ENCODE measurements at places on chromosomes 4 and X.

DNA sequence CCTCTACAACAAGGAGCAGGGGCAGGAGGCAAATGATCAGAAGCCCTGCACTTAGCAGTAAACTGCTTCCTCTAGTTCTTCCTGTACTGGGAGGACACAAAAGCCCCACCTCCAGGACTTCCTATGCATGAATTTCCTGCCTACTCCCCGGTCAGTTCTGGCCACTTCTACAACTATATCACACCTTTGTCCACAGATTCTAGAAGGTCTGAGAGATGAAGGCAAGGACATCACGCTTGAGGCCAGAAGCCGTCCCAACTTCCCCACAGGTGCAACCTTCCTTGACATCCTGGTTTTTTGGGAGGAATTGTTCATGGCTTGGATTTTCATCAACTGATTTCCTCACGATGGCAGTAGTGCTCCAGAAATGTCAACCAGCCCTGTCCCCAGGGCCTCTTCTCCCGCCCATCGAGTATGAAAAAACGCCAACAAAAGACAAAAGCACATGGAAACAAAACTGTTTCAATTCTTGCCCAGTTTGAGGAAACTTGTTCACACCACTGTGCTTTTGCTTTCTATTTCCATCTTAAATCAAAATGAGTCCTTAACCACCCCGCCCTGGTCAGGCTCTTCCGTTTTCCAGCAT, 206.5 kb upstream of the STK26 start:
- peak; percentile 61 for DNase-seq

DNA sequence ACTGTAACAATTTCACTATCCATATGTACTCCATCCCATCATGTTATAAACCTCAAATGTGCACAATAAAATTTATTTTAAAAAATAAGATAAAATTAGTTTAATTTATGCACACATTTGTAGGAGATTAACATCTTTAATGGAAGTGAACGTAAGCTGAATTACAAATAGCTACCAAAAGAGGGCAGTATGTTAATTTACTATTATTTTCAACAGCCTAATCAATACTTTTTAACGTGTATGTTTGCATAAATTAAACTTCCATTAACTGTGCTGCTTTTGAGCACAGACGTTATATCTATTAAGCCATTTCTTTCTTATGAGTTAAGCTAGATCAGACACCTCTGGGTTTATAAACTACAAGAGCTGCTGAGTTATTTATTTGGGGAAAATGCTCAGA, 56.5 kb upstream of the PHKA2 start:
- DNase-seq, result no peak

- no peak for DNase-seq
These were observed 92.5 kb downstream of the FNIP2 start for GRCh38 chr4:158861281-158861680.

DNA sequence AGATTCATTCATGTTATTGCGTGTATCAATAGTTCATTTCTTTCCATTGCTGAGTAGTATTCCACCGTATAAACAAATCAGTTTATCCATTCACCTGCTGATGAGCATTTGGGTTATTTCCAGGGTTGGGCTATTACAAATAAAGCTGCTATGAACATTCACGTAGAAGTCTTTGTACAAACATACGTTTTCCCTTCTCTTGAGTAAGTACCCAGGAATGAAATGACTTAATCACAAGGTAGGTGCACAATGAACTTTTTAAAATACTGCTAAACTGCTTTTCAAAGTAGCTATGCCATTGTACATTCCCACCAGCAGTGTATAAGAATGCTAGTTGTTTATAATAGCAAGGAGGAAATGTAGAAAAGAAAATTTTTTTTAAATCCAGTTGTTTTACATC, 35.9 kb downstream of the SYTL4 start:
- no peak for DNase-seq

DNA sequence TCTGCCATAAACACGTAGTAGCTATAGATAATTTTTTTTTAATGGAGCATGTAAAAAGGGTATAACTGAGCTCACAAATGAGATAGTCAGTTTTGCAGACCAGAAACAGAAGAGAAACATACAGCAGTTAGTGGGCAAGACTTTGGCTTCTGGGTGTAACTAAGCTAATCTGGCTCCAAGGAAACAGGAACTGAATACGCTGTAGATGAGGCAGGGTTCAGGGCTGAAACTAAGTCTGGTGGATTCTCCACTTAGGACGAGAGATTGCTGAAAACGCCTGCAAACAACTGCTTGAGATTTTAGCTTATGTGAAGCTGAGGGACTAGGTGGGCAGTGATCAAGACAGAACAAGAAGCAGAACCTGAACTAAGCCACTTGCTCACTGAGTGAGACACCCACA, 91.7 kb downstream of the SMIM20 start:
- no peak for DNase-seq

- no peak for DNase-seq
These were observed 144.9 kb downstream of the C4orf33 start for GRCh38 chr4:129240816-129241215.

DNA sequence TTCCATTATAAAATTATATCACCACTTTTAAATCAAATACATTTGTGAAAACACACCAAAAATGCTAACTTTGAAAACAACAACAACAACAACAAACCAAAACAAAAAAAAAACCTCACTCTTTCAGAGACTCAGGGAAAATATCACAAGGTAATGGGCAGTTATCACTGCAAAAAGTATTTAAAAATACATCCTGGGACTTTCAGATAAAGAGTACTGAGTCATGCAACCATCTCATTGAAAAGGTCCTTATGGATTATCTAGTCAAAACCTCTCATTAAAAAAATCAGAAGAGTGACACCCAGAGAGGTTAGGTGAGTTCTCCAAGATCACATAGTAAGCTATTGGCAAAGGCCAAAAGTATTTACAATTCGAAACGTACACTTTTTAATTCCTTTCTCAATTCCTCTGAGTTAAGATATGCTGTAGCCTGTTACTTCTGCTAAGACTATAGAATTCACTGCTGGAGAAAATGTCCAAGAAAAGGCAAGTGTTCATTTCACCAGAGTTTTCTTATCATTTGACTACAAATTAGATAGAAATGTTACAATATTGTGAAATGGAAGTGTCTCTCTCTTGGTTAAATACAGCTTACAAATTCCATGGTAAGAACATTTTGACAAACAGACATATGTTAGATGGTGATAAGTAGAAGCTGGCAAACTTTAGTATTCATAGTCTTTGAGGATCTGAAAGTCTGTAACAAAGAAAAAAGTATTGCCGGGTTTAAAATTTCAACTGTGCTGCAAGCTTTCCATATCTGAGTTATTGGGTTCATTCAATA, 9.3 kb downstream of the STX18 start:
- DNase-seq, result no peak

- no peak for DNase-seq
These were observed 13.6 kb upstream of the FREM3 start for GRCh38 chr4:143713955-143714625.

DNA sequence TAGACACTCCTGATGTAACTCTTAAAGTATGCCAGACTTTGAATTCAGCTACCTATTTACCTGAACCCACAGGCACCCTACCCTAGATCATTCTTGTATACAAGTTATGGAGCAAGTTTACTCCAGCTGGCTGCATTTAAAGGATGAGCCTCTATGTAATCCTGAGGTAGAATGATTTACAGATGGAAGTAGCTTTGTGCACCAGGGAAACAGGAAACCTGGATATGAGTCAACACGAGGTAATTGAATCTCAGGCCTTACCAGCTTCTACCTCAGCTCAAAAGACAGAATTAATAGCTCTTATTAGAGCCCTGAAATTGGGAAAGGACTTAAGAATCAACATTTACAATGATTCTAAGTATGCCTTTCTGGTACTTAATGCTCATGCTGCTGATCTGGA, 119.8 kb downstream of the AGTR2 start:
- DNase-seq, result no peak

DNA sequence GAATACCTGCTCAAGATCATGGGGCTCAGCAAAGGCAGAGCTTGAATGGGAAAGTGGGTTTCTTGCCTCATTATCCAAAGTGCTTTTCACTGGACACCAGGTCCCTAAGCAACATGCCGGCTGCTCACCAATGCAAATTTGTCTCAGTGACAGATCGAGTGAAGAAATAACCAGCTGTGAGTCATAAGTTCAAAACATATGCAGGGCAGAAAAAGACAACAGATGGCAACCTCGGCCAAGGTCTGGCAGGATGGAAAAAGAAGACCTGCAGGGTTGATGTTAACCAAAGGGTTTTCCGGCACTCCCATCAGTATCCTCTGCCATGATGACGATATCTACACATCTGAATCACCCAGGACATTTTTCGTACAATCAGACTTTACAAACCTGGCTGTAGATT, 124.1 kb downstream of the AFAP1 start:
- DNase-seq, result no peak

DNA sequence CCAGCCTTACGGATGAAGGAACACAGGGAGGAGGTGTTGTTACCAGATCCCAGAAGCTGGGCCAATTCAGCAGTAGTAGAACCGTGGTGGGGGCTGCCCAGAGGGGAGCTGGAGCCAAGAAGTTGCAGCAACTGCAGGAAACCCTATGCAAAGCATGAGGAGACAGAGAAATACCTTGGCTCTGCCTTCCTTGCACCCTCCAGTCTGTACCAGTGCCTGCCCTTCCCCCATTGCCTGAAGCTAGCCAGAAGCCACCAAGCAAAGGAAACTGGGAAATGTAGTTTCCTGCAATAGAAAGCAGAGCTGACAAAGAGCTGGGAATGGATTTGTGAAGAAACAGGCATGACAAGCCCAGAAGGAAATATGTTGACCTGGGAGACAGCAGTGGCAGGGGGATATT, 108.7 kb upstream of the FUNDC1 start:
- DNase-seq, result no peak

- no peak for DNase-seq
These were observed 21.2 kb downstream of the SLC2A9 start for GRCh38 chr4:9999956-10000561.

- no peak for DNase-seq
These were observed 202.7 kb downstream of the OR13H1 start for GRCh38 chrX:131746491-131746968.

- no peak for DNase-seq
These were observed 121.4 kb downstream of the NHS start for GRCh38 chrX:17496407-17496806.

GRCh38 chr4:177311589-177311988, 1.9 kb downstream of the NEIL3 start:
- no peak for DNase-seq

DNA sequence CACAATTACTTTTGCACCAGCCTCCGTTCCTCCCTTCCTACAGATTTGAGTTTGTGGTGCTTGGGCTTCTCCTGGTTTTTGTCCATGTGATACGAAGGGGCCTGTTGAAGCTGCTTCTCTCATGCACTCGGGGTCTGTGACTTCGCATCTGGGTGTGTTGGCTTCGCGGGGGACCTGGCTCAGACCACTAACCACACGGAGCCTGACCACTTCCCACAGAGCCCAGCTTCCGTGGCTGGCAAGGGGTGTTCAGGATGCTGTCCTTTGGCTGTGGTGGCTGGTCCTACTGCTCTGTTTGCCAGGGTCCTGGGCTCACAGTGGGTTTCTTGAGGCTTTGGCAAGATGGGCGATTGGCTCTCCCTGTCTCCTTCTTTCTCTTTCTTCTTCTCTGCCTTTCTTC, 19.8 kb upstream of the XG start:
- no peak for DNase-seq

DNA sequence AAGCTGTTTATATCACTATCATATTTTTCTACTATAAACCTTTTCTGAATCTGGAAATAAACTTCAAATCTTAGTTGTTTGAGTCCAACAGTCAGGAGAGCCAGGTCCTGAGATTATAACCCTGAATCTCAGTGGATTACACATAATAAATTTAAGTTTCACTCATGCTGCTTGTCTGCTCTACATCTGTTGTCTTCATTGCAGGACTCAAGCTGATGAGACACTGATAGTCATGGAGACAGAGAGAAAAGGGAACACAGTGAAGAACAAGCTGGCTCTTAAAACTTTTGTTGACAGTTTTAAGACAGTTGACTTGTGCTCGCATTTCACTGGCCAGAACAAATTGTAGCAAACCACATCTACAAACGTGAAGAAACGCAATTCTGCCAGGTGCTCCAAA, 327.0 kb upstream of the CTSO start:
- DNase-seq, result no peak

DNA sequence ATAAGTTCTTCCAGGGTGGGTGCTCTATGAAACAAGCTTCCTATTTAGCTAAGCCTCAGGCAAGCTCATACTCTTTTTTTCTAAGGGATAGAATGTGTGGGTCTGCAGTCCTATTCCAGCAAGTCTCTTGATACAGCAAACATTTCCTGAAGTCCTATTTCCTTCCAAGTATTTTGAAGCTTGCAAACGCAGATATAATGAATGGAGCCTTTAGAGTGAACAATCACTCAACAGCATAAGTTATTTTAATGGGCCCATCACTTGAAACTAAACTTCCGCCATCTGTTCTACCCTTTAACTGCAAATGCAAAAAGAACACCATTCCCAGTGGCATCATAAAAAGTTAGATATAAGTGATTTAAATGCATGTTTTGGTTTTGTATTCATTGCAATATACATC, 108.3 kb upstream of the TAPT1 start:
- no peak for DNase-seq

DNA sequence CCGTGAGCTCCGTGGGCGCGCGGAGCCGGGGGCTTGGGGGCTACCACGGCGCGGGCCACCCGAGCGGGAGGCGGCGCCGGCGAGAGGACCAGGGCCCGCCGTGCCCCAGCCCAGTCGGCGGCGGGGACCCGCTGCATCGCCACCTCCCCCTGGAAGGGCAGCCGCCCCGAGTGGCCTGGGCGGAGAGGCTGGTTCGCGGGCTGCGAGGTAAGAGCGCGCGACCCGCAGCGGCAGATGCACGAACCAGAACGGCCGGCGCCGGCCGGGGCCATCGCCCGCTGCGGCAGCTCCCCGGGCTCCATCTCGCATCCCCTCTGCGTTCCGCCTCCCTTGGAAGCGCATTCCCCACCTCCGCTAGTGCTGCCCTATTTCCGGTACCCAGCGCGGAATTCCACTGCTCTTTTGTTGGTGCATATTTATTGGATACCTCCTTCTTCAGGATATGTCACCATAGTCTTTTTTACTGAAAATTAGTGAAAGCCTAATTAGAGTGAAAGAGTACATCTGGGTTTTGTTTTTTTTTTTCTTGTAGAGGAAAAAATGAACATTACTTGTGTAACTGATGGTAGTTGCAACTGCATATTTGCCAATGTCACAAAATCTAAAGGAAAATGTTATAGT, 797 bp downstream of the PKD2 start:
- DNase-seq, result no peak

DNA sequence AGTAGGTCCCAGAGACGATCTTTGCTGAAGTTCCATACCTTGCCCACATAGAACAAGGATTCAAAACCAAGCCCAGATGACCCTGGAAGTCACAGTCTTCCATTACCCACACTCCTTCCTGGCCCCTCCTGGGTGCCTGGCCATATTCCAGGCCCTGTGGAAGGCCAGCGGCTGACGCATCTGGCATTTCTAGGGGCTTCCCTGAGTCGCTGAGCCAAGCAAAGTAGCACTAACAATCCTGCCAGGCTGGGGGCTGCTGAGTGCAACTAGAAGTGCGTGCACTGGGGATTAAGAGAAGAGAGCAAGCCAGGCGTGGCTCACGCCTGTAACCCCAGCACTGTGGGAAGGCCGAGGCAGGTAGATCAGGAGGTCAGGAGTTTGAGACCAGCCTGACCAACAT, 175.2 kb upstream of the CPEB2 start:
- no peak for DNase-seq

Measured in activated CD8-positive, alpha-beta memory T cell treated with anti-CD3 and anti-CD28 coated beads for 4 hours (primary cell).